ENCODE measurements at places on chromosomes 4 and X.

DNA sequence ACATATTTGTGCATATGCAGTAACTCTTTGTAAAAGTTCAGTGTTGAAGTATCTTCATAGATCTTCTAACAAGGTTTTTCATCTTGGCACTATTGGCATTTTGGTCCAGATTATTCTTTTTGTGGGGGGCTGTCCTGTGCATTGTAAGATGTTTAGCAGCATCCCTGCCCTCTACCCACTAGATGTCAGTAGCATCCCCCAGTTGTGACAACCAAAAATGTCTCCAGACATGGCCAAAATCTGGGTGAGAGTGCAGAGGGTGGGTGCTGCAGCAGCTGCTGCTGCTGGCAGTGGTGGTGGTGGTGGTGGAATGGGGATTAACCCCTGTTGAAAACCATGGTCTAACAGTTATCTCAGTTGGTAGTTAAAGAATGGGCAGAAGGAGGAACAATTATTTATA, 370.0 kb downstream of the GPAT3 start:
- no peak for DNase-seq

DNA sequence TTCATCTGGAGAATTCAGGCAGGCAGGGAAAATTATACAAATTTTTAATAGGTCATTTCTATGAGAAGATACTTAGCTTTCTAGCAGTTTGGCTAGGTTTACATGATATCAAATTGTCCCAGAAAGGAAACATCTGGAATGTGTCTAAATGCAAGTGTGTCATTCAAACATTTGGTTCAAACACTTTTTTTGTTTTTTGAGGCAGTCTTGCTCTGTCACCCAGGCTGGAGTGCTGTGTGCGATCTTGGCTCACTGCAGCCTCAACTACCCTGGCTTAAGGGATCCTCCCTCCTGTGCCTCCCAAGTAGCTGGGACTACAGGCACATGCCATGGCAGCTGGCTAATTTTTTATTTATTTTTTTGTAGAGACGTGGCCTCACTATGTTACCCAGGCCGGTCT, 31.6 kb downstream of the SPARCL1 start:
- DNase-seq = no peak

DNA sequence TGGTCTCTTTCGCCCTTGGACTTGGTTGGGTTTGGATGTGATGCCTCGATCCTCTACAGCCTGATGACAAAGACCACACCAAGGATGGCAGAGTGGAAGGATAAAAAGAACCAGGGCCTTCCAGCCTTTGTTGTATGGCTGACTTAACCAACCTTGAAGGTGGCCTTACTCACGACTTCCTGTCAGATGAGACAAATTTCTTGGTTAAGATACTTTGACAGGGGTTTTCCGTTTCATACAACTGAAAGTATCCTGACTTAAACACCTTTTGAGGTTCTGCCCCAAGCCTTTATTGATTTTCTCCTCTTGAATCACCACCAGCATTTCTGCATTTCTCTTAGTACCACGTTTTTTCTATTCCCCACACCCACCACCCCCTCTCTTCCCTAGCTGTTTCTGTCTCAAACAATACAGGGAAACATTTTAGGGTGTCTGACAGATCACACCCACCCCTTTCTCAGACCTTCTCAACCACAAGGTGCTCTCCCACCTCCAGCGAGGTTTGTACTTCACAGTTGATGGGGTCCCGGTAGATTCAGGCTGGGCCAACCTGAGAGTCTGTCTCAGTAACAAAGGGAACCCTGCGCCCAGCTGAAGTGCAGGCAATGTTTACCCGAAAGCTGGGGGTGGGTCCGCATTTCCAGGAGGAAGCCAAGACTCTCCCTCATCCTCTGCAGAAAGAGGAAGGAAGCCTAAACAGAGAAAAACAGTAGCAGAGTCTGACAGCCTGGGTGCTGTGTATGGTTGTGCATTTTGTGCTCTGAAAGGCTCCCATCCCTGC, 5.0 kb upstream of the TSPAN5 start:
- no peak for DNase-seq

DNA sequence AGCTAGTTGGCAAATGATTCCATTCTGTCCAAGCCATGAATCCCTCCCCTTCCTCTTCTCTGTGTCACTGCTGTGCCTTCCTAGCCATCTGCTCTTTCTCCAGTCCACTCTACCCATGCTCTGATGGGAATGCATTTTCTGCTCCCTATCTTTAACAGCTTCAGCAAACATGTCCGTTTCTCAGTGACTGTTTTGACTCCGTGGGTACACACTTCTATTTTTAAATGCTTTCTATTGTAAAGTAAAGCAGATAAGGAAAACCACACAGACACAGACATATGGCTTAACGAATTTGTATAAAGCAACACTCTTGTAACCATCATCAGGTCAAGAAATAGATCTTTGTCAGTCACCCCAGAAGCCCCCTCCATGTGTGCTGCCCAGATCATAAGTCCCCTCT, 72.4 kb upstream of the KLHL13 start:
- no peak for DNase-seq

DNA sequence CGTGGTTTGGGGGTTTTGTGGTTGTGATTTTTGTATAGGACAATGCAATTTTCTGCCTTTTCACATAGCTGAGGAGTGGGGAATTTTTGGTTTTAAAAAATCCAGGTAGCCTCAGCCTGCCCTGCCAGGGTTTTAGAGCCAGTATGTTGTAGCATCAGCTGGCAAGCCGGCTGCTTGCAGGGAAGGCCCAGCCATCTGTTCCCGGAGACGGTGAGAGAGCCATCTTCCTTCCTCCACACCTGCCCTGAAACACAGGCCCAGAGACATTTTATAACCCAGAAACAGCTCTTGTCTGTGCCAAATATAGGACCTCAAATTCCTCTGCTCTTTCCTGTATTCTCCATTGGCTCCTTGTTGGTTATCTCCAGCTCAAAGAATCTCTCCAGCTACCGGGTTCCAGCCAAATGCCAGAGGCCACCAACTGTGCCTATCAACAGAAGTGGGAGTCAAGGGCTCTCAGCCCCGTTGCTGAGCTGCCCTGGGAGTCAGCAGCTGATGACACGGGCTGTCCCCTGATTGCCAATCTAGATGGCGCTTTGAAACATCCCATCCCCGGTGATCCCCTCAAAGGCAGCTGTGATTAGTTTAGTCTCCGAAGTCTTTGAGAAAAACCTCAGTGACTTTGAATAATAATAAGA, 595.2 kb downstream of the MID1IP1 start:
- no peak for DNase-seq

Measured in vagina (tissue), 2 donors.